ENCODE measurements at places on chromosomes 7 and 10. TPM values are rescaled to one million over a fixed set of nuclear protein-coding genes. Genes with fewer than 3 reads are reported as not detected.

The TMEM130 gene
- 0.31 TPM for total RNA-seq

The OR2A12 gene
- total RNA-seq, result not detected

The TEX47 gene
- not detected for total RNA-seq

The GPR26 gene
- total RNA-seq, result not detected

The ZNF12 gene
- 10.6 TPM for total RNA-seq

The PPP1R9A gene
- 4.0 TPM for total RNA-seq

The GIMAP6 gene
- not detected for total RNA-seq

The SLC26A3 gene
- not detected for total RNA-seq

The TMEM184A gene
- total RNA-seq, result 7.7 TPM

The ETV1 gene
- 2.5 TPM for total RNA-seq

The GIMAP5 gene
- not detected for total RNA-seq

The TAS2R40 gene
- total RNA-seq, result not detected

The IDI2 gene
- total RNA-seq, result not detected

The SFRP4 gene
- total RNA-seq, result 3.0 TPM

The ACSM6 gene
- total RNA-seq, result not detected

The ICA1 gene
- 1.5 TPM for total RNA-seq

The EPO gene
- total RNA-seq, result not detected
